ENCODE measurements at places on chromosomes 2 and 18.
A peak's percentile ranks its signal among the peaks of the same experiment; 100 is the strongest.

GRCh38 chr2:97961534-97961933, 34.2 kb downstream of the TMEM131 start:
- DNase-seq: no peak

DNA sequence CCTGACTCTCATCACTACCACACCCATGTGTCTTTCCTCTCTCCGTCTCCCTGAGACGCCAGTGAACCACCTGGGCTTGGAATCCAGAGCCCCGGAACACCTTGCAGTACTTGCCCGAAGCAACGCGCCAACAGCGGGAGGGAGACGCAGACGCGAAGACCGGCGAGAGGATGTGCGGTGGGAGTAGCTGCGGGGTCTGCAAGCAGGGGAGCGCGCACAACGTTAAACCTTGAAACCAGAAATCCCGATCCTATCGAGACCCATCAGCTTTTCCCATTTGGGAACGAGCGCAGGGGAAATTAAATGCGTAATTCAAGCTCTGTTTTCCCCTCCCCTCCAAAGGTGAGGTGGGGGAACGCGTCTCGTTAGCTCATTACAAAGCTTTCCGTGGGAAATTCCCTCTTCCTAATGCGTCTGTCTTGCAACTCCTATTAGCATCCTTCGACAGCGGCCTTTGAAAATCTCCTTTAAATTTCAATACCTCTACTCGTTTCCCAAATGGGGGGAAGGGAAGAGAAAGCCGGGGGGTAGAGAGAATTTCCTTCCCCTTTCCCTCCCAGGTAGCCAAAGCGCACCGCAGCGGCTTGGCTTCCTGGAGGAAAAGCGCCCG, 421 bp upstream of the CNTNAP5 start:
- no peak for DNase-seq

- DNase-seq: no peak
These were observed 36.4 kb downstream of the ATP6V1C2 start for GRCh38 chr2:10757814-10758286.

- no peak for DNase-seq
These were observed 138.7 kb downstream of the SPP2 start for GRCh38 chr2:234189230-234189629.

DNA sequence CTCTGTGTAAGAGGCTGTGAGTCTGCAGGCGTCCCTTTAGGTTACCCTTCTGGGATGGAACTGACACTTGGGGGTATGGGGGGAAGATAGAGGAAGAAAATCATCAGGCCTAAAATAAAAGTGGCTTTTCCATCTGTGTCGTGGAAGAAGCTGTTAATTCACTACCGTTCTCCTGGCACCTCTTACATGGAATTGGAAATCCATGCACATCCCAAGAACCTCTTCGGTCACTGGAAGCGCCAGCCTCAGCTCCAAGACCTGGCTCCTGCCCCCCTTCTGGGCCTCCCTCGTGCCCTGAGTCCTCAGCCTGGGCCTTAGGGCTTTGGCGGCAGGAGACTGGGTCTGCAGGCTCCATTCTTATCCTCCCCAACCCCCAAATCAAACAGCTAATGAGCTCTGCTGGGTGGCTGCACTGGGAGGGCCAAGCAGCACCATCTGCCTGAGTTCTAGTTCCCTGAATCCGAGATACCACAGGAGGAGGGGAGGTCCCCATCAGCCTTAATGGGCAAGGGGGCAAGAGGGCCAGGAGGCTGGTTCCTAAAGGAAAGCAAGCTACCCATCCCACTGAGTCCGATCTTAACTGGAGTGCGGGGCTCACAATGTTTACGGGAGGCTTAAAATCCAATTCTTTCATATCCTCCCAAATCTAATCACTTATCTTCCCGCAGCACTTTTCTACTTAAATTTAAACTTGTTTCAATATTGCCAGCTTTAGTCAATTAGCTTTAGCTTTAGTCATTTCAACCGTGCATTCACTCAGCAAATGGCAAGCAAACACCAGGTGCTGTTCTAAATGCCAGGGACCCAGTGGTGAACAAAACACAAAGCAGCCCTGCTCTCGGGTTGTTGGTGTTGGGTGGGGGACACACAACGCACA, 52.8 kb downstream of the FAM178B start:
- DNase-seq: no peak

DNA sequence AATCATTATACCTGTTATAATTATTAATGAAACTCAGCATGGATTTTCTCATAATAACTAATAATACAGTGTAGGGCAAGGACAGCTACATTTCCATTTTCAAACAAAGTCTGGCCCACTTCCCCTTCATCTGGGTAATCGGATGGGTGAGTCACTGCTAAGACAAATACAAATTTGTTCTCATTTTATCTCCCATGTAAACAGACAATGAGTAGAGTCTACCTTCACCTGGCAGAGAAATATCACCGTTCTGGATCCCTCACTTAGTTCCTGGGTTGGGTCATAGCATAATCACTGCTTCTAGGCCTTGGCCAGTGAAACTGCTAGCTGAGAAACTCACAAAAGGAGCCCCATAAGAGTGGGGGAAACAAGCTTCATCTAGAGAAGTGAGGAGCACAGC, 9.2 kb downstream of the CNTNAP5 start:
- no peak for DNase-seq

GRCh38 chr2:171391532-171391931, 42.3 kb downstream of the METTL8 start:
- DNase-seq: no peak

DNA sequence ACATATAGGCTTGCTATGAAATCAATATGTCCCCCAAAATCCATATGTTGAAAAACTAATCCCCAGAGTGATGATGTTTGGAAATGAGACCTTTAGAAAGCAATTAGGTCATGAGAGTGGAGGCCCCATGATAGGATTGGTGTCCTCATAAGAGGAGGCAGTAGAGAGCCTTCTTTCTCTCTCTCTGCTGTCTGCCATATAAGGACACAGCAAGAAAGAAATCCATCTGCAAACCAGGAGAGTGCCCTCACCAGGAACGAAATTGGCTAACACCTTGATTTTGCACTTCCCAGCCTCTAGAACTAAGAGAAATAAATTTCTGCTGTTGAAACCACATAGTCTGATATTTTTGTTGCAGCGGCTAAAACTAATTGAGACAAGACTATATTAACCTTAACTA, 89.5 kb downstream of the NBAS start:
- DNase-seq: no peak

- DNase-seq: no peak
These were observed 2.2 kb upstream of the PCYOX1 start for GRCh38 chr2:70255637-70256314.

GRCh38 chr2:2890901-2891300, 486.7 kb downstream of the EIPR1 start:
- DNase-seq: no peak

DNA sequence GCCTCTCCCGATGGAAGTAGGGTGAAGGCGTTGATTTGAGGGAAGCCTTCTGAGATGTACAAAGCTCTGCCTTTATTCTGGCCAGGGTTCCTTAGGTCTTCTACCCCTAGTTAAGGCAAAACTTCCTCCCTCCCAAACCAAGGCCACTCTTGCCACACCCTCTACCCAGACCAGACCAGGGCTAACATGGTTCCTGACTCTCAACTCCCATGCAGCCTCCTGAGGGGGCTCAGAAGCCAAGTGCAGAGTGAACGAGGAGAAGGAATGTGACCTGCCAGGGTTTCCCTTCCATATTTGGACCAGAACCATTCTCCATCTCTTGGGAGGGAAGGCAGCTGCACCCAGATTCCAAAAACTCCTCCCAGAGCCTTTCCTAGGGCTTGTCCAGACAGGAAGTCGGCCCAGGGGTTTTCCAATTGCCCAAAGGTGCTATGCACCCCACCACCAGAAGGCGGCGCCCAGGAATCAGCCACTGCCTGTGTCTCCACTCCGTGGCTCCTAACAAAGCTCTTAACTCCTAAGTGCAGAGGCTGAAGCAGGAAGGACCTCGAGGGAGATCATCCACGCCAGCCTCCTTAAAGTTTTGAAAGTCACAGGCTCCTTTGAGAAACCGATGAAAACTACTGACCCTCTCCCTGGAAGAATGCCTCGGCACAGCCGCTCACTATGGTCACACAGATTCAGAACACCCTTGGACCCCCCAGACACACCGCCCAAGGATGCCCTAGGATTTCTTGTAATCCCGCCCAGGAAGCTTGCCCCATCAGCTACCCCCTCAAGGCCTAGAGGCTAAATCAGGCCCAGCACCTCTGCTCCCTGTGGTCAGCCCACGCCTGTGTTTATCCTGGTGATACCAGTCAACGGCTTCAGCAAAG, 157.8 kb downstream of the SMAD2 start:
- peak; percentile 38 for DNase-seq

DNA sequence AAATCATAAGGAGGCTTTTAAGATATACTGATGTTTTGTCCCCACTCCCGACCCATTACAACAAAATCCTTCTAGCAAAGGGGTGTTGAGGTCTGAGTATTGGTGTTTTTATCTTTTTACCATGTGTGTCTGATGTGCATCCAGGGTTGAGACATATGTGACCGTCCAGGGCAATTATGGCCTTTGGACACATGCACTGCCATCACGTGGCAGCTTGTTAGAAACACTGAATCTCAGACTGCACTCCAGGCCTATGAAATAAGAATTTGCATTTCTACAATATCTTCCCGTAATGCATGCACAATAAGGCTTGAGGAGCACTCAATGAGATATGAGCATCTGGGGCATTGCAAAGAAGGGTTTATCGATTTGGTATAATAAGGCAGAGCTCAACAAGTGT, 235.1 kb upstream of the ZNF804A start:
- DNase-seq: no peak

GRCh38 chr18:75201282-75202270, 7.4 kb downstream of the PTGR3 start:
- DNase-seq: no peak

DNA sequence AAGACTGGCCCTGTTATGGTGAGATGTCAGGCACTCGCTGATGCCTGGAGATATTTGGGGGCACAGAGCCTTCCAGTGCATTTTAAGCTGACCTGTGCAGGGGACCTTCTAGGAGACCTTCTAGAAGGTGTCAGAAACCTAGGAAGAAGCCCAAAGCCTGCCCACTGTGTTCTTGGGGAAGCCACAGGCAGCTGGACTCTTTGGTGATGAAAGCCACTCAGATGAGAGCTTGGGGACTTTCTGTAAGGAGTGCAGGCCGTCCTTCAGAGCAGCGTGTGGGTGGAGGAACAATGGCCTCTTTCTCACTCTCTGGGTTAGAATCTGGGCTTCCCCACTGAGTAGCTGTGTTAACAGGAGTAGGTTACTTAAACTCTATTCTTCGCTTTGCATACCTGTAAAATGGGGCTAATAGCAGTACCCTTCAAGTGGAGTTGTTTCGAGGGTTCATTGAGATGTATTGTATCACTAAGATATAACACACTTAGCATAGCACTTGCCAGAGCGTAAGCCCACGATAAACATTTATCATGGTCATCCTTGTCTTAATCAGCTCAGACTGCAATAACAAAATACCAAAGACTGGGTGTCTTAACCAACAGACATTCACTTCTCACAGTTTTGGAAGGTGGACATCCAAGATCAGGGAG, 322.3 kb upstream of the EPAS1 start:
- no peak for DNase-seq

- no peak for DNase-seq
These were observed 61.8 kb upstream of the ACAA2 start for GRCh38 chr18:49875155-49875554.

DNA sequence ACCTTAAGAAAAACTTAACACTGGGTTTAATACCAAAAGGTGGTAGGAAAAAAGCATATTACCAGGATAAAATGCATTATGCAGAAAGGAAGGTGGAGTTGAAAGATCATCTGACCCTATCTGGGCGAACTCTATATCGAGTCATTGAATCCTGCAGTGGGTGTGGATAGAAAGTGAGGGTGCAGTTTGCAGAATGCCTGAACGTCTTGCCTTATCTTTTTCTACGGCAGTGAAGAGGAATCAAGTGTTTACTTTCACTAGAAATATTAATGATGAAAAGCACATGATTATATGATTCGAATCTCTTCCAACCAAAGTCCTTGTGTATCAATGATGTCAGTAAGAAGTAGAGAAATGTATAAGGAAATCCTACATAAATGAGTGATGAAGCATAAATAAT, 4.3 kb upstream of the CAVIN2 start:
- no peak for DNase-seq

DNA sequence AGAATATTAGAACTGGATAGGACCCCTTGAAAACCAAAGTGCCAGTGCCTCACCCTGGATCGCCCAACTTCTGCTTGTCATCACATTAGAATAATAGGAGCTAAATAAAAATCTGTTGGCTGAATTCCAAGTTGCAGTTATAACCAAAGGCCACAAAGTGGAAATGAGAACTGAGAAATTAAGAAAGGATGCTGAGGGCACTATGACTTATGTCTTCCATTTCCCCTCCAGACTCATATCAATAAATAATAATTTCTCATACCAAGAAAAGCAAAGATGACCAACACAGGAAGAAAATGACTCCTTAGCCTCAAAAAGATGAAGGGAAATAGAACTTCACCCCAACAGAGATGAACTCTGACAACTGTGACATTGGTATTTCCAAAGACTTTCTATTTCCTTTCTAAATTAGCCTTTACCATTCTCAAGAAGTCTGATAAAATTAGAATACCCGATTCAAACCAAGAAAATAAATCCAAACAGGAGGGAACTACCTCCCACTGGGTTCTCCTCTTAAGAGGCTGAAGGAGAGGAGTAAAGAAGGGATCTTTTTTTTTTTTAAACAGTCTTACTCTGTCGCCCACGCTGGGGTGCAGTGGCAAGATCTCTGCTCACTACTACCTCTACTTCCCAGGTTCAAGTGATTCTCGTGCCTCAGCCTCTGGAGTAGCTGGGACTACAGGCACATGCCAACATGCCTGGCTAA, 46.5 kb upstream of the EPG5 start:
- no peak for DNase-seq

GRCh38 chr18:66727991-66728390, 124.1 kb upstream of the CDH19 start:
- DNase-seq: no peak

GRCh38 chr18:47999801-48000248, 69.4 kb upstream of the SMAD2 start:
- no peak for DNase-seq

DNA sequence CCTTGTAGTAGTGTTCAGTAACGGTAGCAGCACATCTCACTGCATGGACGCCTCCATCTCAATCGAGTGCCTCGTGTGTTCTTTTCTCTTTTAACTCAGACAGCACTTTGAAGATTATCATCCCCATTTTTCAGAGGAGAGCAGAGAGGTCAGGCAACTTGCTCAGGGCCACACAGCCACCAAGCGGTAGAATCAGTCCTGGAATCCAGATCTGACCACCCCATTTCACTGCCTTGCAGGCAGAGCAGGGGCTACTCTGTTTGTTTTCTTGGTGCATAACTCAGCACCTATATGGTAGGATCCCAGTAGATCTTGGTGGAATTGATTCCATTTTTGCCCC, 129.5 kb downstream of the SMAD7 start:
- no peak for DNase-seq

GRCh38 chr2:127423478-127423843, 5.2 kb downstream of the PROC start:
- no peak for DNase-seq
